Endothelial cell (in vitro differentiated cells): ENCODE measurements at places on chromosomes 7 and 10. TPM values are rescaled to one million over a fixed set of nuclear protein-coding genes. Genes with fewer than 3 reads are reported as not detected.

DNA sequence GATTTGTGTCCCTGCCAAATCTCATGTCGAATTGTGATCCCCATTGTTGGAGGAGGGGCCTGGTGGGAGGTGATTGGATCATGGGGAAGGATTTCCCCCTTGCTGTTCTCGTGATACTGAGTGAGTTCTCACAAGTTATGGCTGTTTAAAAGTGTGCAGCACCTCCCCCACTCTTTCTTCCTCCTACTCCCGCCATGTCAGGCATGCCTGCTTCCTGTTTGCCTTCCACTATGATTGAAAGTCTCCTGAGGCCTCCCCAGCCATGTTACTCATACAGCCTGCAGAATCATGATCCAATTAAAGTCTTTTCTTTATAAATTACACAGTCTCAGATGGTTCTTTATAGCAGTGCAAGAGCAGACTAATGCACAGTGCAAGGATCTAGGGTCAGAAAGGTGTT, 75.4 kb downstream of the CALD1 start:
- no peak for DNase-seq

DNA sequence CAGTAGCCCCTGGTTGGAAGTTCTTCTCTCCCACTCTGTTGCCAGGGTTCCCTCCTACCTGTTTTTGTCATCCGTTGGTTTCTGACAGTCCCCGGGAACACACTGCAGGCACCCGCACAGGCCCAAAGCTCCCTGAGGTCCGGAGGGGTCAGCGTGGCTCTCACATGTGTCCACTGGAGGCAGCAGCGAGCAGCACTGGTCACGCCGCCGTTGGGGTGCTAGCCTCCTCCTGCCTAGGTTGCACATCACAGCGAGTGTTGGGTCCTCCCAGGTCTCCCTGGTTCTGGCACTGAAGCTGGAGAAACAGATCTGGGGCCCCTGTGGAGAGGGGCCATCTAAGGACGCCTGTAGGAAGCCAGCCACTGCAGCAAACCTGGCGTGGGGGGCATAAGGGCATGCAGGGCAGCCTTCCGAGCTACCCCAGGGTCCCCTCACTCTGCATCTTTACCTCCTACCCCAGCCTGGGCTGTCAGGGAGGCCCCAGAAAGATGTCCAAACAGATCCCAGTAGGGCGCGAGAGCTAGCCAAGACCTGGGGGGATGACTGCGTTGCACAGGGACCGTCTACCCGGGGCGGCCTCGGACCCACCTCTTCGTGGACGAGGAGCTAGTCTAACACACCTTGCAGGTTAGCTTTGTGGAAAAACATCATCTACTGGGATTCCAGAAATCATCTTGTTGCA, 28.9 kb downstream of the LRRC27 start:
- DNase-seq = peak; percentile 38

DNA sequence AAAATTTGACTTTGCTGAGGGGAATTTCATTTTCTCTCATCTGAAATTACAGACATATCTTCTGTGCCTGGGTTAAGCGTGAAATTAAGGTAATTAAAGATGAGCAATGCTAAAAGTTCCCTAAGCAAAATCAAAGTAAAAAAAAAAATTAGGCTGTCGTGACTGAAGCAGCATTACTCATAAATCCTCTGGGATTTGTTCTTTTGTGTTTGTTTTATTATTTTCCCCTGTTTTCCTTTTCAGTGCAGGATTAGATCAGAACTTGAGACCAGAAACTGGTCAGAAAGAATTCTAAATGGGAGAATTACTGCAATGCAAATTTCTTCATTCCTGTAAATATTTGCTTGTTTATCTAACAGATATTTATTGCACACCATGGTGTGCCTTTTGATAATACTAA, 141.4 kb upstream of the BET1 start:
- no peak for DNase-seq

DNA sequence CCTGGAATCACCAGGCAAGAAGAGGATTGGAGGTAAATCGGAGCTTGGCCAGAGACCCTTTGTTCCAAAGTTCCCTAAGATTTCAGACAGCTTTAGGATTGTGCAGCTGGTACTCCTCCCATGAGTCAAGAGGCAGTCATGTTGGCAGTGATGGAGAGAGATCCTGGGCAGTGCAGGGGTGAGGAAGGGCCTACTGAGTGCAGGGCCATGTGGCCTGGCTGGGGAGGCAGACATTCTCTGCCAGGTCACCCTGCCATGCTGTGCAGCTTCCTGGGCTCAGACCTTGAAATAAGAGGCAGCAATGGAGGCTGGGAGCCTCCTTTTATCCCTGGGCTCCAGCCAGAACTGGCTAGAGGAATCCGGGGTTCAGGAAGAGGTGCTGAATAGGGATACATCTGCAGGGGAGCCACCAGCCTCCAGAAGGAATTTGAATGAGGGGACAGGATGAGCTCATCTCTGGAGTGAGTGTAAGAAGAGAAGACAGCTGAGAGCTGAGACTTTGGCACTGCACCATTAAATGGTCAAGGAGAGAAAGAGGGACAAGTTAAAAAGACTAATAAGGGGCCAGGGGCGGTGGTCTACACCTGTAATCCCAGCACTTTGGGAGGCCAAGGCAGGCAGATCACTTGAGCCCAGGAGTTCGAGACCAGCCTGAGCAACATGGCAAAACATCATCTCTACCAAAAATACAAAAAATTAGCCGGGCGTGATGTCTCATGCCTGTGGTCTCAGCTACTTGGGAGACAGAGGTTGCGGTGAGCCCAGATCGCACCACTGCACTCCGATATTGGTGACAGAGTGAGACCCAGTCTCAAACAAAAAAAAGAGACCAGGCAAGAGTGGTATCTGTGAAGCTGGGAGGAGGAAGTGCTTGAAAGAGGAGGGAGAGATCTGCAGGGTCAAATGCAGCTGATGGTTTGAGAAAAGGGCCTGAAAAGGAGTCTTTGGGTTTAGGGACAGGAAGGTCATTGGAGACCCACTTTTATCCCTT, 12.0 kb downstream of the SFTPD start:
- DNase-seq = peak; percentile 1

TFAM gene
- 39.4 TPM for total RNA-seq

DNA sequence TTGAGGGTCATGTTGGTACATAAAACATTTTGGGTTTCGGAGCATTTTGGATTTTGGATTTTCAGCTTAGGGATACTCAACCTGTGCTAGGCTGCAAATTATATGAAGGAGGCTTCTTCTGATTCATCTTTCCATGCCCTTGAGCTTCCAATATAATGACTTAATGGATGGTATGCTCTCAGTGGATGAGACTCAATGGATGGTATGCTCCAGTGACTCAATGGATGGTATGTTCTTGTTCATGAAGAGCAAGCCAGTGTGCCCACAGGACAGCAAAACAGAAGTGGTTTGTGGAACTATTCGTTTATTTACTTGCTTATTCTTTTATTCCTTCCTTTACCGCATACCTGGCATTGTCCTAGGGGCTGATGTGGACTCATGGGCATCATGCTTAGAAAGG, 969.6 kb downstream of the LRMDA start:
- no peak for DNase-seq

GRCh38 chr7:156474241-156474743, 166.3 kb upstream of the RNF32 start:
- no peak for DNase-seq

GRCh38 chr7:141700296-141700847, 1.6 kb downstream of the DENND11 start:
- no peak for DNase-seq

STOX1 gene
- 0.21 TPM for total RNA-seq
